ENCODE measurements at places on chromosomes 12 and 14. TPM values are rescaled to one million over a fixed set of nuclear protein-coding genes. Genes with fewer than 3 reads are reported as not detected.

MYF5 gene
- not detected for total RNA-seq

CLEC4C gene
- total RNA-seq: not detected

DICER1 gene
- 52.0 TPM for total RNA-seq

CCDC197 gene
- not detected for total RNA-seq

CISTR gene
- total RNA-seq: not detected

CAPZA3 gene
- not detected for total RNA-seq

MMP19 gene
- not detected for total RNA-seq

NAV3 gene
- not detected for total RNA-seq

DPY19L2 gene
- 0.84 TPM for total RNA-seq

GRIP1 gene
- total RNA-seq: 1.1 TPM

RD3L gene
- not detected for total RNA-seq

INSM2 gene
- not detected for total RNA-seq

ACSM4 gene
- total RNA-seq: not detected
